ENCODE measurements at places on chromosomes 11 and 22. TPM values are rescaled to one million over a fixed set of nuclear protein-coding genes. Genes with fewer than 3 reads are reported as not detected.

GRCh38 chr22:47112582-47112965, 350.1 kb downstream of the TBC1D22A start:
- peak; percentile 81 for DNase-seq
- no peak overlapping the region for H3K4me3 ChIP-seq
- H3K36me3 ChIP-seq = peaks cover 9% of the 10 kb centered on the region
- H3K27me3 ChIP-seq = no peaks in the 10 kb centered on the region
- H3K4me1 ChIP-seq = peaks cover 4% of the 10 kb centered on the region

The IGSF22 gene
- total RNA-seq = not detected

DNA sequence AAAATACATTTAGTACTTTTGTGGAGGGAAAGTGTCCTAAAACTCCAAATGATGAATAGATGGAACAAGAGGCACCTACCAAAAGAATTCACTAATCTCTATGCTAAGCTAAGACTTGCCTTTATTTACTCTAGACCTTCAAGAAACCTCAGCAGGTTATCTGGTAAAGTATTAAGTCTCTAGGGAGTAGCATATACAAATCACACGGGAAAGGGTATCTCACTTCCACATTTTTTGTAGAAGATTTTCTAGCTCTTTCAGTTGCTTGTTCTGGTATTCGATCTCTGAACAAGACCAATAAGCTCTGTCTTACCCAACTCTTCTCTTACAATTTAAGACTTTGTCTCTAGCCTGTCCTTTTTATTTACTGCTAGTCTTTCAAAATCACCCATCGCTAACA, 18.1 kb upstream of the CADM1 start:
- no peak for DNase-seq
- peaks cover 8% of the 10 kb centered on the region for H3K4me1 ChIP-seq
- peaks cover 40% of the 10 kb centered on the region for H3K27me3 ChIP-seq
- no peak overlapping the region for H3K4me3 ChIP-seq
- no peak overlapping the region for H3K27ac ChIP-seq
- H3K36me3 ChIP-seq = no peaks in the 10 kb centered on the region

- H3K27me3 ChIP-seq = no peaks in the 10 kb centered on the region
- no peak overlapping the region for H3K4me3 ChIP-seq
- peak overlapping the region; percentile 32 for H3K27ac ChIP-seq
- no peak for DNase-seq
These were observed 31.2 kb downstream of the CCDC83 start for GRCh38 chr11:85886089-85887056.

- peaks cover 3% of the 10 kb centered on the region for H3K27me3 ChIP-seq
- no peak overlapping the region for H3K4me3 ChIP-seq
- no peaks in the 10 kb centered on the region for H3K36me3 ChIP-seq
- no peak for DNase-seq
These were observed 138.2 kb downstream of the FBXO7 start for GRCh38 chr22:32612834-32613233.

The DERL3 gene
- total RNA-seq = 4.6 TPM
